ENCODE measurements at places on chromosomes 13 and 19.
A peak's percentile ranks its signal among the peaks of the same experiment; 100 is the strongest.

GRCh38 chr19:17229890-17230289 is 3.9 kb downstream of the OCEL1 start:
- DNase-seq, result no peak

DNA sequence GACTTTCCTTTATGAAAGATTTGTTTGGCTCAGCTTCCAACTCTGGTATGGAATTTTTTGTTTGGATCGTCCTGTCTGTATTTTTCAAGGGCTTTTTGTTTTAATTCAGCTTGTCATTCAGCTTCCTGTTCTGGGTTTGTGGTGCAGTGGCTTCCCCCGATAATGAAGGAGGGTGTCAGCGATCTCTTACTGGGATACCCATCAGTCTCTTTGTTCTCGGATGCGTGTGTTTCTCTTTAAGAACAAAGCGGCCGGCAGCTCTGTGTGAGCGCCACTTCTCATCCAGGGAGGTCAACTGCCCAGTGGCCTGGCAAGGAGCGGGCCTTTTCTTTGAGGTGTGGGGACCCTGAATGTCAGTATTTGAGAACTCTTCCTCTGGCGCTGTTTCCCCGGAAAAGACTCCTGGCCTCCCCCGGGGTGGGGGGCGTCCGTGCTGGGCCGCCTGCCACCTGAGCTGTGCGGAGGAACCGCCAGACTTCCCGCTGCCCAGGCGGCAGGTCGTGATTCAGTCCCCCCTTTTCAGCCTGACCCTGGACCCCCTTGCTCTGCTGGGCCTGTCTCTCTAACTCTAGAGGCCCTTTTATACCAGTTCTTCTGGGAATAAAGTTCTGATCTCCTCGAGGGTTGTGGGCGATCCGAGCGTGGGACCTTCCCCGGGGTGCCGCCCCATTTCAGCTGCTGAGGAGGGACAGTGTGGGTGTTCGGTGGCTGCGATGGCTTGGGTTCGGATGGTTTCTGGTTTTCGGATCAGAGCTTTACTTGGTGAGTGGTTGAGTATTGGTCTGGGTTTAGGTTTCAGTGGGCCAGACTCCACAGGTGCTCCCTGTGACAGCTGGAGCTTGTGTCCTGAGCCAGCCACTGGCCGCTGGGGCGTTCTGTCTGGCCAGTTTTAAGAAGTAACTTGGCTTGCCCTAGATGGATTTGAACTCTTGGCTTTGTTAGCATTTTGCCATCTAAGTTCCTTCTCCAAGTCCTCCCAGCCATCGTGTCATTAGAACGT is 3.4 kb downstream of the SF3A2 start:
- DNase-seq, result no peak

DNA sequence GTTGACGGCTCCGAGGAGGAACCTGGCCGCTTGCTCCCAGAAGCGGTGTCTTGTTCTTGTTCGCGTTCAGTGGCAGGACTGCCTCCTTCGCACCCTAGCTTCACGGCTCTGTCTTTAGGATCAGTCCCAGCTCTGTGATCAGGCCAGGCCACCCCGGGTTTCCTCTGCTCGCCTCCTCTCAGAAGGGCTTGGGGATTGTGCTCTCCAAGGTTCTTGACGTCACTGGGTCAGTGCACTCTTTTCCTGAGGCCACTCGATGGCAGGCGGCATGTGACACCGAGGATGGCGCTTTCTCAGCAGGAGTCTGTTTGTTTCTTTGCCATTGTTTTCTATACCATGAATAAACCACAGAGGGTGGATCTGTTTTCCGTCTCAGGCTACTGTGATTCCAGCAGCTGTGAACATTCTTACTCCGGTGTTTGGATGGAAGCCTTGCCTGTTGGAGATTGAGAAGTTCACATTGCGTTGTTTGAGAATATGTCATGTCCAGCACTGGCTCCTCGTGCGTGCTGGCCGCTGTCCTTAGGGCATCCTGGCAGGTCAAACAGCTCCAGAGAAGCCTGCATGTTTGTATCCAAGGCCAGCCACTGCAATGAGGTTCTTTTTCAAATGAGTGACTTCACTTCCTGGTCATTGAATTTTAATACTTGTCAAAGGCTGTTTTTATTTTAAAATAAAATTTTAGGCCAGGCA is 44.5 kb downstream of the SLC7A9 start:
- no peak for DNase-seq

GRCh38 chr19:50741179-50741933 is 18.2 kb downstream of the CLEC11A start:
- DNase-seq, result no peak

DNA sequence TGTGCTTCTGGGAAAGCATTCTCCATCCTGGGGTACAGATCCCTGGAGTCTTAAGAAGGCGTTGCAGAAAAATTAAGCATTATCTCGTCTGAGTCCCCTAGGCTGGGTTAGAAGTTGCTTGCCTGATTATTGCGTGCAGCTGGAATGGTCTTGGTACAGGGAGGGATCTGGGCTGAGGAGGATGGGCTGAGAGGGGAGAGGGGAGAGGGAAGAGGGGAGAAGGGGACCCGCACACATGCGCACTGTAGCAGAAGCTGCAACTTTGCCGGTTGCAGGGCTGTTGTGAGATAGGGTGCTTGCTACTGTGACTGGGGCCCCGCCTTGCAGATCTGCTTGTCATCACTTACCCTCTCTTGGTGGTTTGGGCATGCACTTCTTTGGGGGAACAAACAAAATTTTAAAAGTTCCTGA is 316.8 kb downstream of the DLEU7 start:
- no peak for DNase-seq

- no peak for DNase-seq
These were observed 31.3 kb upstream of the RGCC start for GRCh38 chr13:41426047-41426446.

GRCh38 chr13:21333186-21333585 is 125.9 kb downstream of the ZDHHC20 start:
- no peak for DNase-seq

DNA sequence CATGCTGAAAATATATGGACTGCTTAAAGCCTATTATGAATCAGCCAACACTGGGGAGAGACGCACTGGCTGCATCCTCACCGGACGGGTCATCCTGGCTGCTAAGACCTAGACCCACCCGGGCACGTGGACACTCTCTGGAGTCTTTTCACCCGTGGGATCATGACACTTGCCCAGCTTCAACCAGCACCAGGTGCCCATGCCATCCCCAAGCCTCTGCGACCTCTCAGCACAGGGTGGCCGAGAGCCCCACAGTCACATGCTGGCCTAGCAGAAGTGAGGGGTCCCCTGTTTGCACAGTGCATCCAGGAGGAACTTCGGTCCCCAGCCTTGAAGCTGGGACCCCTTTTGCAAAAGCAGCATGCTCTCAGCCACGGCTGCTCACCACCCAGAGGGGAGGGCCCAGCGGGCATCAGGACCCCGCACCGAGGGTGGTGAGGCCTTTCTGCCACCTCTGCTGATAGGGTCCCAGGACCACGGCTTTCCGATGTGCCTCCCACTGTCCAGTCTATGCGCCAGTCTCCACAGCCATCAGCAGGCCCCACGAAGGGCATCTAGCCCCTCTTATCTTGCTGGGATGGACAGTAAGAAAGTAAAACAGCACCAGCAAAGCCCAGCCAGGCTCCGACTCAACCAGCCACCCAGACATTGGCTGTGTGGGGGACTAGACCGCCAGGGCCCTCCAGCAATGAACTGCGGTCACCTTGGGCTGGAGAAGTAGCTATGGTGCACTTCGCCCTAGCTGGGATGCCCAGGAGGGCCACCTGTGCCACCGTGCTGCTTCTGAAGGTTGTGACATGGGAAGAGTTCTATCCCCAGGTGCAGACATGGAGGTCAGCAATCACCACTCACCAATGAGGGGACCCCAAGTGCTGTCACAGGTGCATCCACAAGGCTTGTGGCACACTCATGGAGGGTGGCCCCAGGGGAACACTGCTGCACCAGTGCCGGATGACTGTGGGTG is 73.1 kb downstream of the CEBPG start:
- no peak for DNase-seq

DNA sequence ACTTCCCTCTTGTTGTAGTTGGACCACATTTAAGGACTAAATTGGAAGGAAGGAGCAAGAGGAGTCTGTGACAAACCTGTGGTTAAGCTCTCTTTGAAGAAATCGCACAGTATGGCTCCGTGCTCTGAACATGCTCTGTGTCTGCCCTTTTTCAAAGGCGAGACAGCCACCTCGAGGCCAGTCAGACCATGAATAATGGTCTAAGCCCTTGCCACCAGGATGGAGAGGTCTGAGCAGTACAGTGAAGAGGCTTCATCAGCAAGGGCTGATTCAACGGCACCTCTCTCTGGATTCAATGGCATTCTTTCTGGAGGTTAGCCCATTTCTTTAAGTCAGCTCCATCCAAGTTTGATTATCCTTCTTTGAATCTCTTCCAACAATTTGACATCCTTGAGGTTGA is 30.9 kb downstream of the FAM216B start:
- no peak for DNase-seq

- DNase-seq, result no peak
These were observed 65.8 kb upstream of the STARD13 start for GRCh38 chr13:33351319-33351718.

DNA sequence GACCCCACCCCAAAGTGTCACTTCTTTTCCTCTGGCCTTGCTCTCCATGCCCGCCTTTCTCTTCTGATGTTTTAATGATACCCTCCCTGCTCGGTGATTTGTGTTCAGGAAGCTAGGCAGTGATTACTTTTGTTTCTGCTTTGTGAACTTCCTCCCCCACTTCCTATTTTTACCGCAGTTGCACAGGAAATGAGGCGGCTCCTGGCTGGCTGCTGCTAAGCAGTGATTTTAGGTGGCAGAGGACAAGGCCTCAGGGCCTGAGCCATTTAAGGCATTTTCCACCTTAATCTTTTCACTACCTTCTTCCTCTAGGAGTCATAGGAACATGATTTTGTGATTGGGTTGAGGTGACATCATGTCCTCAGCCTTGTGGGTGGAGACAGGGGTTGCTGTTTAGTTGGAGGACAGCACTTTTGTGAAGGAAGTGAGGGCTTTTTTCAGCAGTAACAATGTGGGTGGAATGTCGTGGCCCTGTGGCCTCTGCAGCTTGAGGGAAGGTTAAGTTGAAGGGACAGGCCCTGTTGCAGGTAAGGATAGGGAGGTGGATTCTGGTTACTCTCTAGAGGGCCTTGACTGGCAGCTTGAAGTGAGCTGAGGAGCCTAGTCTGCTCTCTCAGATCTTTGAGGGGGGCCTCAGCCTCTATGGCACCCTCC is 15.7 kb downstream of the GARRE1 start:
- DNase-seq, result peak; percentile 47

DNA sequence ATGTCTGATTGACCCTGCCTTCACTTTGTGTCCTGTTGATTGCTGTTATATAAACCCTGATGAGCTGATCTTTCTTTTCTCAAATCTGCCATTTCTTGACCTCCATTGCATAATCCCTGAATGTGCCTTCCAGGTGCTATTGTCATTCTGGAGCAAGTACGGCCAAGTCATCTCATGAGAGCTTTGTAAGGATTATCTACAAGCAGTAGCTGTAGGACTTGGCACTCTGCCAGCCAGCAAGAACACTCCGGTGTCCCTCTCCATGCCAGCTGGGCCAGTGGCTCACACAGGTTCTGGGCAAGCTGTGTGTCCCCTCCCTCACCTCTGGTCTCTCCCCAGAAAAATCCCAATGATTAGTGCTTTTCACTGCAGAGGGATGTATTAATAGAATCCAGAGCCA is 348.1 kb downstream of the FOXO1 start:
- no peak for DNase-seq

DNA sequence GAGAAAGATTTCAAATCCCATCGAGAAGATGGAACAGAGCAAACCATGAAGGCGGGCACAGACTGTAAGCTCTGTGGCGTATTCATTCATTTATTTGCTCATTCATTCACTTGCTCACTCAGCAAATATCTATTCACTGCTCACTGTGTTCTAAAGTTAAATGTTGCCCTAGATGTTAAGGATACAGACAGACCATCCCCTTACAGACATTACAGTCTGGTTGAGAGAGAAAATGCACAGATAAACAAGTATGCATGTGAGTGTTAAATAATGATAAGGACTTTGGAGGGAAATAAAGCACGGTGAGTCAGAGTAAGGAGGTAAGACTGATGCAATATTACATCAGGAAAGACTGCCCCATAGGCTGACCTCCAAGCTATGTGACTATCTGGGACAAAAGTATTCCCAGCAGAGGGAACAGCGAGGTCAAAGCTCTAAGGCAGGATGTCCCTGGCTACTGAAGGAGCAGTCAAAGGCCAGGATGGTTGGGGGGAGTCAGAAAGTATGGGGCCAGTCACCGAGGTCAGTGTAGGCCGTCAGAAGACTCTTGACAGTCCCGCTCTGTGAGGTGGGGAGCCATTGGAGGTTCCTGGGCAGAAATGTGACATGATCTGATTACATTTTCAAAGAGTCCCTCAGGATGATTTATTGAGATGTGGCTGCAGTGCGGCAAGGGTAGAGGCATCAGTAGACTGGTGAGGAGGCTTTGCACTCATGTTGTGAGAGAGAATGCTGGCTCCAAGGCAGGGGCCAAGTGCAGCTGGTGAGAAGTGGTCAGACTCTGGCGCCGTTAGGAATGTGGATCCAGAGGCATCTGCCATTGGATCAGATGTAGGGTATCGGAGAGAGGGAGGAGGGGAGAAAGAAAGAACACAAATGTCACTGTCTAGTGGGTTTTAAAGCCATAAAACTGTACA is 37.9 kb downstream of the MBNL2 start:
- DNase-seq, result peak; percentile 35

DNA sequence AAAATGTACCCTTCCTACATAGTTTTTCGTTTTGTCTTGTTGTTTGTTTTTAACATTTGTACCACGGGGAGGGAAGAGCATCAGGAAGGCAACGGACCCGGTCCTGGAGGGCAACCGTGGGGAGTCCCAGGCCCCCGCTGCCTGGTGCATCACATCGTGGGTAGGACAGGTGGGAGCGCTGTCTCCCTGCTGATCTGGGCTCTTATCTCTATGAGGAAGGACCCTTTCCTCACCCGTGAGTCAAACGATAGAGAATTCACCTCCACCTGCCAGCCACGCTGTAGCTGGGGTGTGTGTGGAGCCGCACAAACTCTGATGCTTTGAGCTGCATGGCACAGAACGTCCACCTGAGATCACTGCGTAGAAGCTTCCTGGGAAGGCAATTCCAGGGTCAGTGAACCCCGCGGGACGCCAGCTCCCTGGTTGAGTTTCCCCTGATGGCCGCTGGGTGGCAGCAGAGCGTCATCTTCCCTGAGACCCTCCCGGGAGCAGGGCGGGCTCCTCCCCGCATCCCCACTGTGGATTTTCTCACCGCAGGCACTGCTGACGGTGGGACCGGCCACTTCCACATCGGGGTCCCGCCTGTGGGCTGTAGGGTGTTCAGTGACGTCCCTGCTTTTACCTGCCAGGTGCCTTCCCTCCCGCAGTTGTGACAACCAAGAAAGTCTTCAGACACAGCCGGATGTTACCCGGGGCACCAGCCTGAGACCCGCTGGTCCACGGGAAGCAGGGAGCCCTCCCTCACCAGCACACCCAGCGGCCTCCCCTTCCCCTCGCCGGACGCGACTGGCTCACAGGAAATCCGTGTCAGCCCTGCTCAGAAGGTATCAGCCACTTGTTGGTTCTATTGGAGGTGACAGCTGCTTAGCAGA is 54.7 kb downstream of the ZNF787 start:
- DNase-seq, result no peak

GRCh38 chr13:44051405-44051804 is 171.7 kb downstream of the LACC1 start:
- DNase-seq, result no peak

DNA sequence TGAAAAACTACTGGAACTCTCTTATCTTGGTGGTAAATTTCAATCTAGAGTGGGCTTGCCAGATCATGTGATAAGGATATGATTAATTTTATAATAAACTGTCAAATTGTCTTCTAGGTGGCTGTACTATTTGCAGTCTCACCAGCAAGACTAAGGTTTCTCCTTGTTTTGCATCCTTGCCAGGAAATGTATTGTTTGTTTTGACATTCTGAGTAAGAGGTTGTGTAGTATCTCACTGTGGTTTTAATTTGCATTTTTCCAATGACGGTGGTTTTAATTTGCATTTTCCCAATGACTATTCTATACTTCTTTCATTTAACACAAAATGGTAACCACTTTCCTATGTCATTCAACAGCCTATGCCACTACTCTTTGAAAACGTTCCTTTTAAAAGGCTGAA is 2.0 kb downstream of the CAB39L start:
- no peak for DNase-seq
